ENCODE measurements at places on chromosomes 4 and X.

GRCh38 chrX:19172741-19173140 is 50.5 kb upstream of the ADGRG2 start:
- DNase-seq, result no peak

- no peak for DNase-seq
Observed at GRCh38 chrX:63737131-63737921, 47.7 kb downstream of the ARHGEF9 start.

GRCh38 chr4:24241511-24241910 is 342.8 kb downstream of the DHX15 start:
- no peak for DNase-seq

DNA sequence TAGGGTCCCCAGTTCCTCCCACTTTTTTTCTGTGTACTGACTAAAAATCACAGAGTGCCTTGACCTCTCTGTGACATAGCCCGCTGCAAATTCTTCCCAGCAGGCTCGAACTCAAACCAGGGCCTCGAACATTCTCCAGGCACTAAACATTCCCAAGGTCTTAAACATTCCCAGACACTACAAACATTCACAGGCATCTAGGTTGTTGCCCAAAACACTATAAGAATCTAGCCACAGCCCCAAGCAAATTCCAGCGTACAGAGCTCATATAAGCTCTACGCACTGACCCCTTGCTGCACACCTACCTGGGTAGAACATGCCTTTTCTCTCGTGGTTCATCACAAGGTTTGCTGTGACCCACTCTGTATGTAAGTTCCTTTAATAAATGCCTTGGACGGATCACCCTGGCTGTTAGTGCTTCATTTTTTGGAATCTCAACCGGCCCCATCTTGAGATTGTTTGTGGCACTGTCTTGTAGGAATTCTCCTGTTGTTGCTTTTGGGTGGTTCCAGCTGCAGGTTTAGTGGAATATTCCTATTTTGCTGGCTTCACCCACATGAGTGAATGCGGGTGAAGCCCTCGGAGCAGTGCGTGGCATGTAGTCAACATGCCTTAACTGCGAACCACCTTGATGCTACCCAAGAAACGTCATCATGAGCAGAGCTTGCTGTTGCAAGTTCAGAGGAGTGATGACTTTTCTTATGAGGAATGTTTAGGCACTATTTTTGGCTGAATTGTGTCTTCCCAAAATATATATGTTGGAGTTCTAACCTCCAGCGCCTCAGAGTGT is 230.0 kb downstream of the HS3ST1 start:
- DNase-seq, result no peak

DNA sequence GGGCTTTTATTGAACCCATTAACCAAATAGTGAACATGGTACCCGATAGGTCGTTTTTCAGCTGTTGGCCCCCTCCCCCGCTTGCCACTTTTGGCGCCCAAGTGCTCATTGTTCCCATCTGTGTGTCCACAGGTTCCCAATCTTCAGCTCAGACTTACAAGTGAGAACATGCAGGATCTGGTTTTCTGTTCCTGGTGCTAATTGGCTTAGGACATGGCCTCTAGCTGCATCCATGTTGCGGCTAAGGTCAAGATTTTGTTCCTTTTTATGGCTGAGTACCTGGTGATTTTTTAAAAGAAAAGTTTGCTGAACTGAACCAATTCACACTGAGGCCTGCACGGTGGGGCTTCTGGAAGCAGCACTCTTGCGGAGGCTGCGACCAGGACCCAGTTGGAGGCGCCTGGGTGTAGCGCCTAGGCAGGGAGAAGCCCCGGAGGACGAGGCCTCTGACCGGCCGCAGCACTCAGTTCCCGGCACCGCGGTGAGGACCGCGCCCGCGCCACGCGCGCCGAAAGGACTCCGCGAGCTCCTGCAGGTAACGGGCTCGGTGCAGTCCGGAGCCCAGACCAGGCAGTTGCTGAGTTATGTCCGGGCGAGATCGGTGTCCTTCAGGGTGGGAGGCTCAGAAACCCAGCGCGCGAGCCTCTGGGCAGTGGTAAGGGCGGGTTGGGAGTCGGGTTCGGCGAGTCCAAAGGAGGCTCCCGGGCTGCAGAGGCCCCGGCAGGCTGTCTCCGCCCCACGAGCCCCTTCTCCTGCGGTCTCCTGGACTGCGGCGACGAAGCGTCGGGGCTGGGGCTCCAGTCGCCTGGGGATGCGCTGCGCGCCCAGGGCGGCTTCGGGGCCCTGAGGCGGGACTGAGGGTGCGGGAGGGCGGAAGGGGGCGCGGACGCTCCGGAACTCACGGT is 15.8 kb upstream of the SLC25A4 start:
- DNase-seq, result no peak

DNA sequence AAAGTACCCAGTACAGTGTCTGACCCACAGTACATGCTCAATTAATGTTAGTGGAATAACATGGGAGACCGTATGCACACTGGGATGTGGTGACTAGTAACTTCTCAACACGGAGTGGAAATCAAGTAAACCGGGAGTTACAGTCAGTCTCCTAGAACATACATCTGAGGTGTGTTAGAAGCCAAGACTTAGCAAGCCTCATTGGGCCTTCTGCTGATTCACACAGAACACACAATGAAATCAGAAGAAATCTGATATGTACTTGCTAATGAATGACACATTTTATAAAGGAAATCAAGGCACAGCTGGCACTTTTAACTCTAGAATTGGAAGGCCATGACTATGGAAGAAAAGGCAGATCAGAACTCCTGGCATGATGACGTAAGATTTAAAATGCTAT is 13.0 kb downstream of the TRAPPC2 start:
- DNase-seq, result no peak

DNA sequence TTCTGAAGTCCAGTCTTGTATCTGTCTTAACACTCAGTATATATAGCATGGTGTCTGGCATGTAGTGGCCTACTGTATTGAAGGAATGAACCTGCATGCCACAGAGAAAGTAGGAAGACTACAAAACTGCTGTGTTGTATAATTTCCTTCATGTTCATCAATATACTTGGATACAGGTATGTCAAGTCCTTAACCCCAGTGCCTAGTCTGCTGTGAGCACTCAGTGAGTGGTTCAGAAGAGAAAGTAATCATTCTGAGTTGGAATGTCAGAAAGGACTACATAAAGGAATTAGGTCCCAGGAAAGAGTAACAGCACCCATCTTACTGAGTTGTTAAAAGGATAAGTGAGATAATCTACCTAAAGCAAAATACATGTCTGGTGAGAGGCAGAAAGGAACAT is 32.0 kb downstream of the ABCE1 start:
- no peak for DNase-seq

DNA sequence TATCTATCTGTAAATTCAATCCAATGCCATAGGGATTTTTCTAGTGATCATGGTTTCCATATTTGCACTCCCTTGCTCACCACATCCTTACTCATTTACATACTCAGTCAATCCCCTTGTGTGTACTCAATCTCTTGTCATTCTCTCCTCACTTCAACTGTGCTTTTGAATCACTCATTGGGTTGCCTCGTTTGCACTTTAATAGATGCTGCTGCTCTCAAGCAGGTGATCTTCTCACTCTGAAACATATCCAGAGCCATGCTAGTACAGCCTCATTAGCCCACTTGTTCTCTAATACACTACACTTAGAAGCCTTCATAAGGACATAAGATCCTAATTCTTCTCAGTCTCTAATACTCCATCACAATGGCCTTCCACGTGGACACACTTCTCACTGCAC is 507.9 kb downstream of the TECRL start:
- no peak for DNase-seq

- DNase-seq, result no peak
Observed at GRCh38 chrX:106000203-106000602, 38.3 kb downstream of the SERPINA7 start.

GRCh38 chrX:115259238-115259875 is 25.5 kb upstream of the LRCH2 start:
- no peak for DNase-seq

Data from stimulated activated CD8-positive, alpha-beta memory T cell treated with anti-CD3 and anti-CD28 coated beads, Interleukin-4, amount 100 ng/mL, for 1 hour (primary cell).